NCI-H345 (cell line): ENCODE measurements at places on chromosomes 2 and 18.

DNA sequence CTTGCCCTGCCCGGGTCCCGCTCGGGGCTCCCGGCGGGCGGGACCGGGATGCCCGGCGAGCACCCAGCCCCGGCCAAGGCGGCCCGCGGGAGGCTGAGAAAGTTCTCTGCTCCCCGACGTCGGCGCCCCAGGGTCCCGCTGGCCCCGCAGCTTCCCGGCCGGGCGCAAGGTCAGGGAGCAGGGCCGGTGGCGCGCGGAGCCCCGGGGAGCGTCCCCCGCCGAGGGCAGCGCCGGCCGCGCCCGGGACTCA lies 331 bp downstream of the SERPINE2 start:
- DNase-seq: no peak

- no peak for DNase-seq
These were observed 106.8 kb downstream of the NCKAP5 start for GRCh38 chr2:133461484-133461883.

DNA sequence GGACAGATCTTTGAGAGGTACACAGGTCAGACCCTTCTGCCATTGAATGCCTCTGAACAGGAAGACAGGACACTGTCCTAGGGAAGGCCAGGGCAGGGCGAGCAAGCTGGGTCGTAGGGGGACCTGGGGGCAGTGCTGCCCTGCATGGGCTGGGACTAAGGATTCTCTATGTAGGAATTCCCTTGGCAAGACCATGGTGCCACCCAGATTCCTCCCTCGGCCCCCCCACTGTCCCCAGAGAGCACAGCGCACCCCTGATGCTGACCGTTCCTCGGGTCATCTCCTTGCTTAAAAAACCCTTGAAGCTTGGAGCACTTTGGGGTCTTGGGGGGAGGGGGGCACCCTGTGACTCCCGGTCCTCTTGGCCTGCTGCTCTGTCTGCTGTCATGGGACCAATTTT lies 195.1 kb downstream of the SEPTIN10 start:
- DNase-seq: no peak

- DNase-seq: no peak
These were observed 1.5 kb downstream of the DDX18 start for GRCh38 chr2:117815946-117816345.

- no peak for DNase-seq
These were observed 149.0 kb upstream of the GLI2 start for GRCh38 chr2:120586507-120587278.

- DNase-seq: no peak
These were observed 90.2 kb upstream of the ODC1 start for GRCh38 chr2:10538224-10538894.
